NCI-H2081 (cell line): ENCODE measurements at places on chromosomes 6 and 20.
A peak's percentile ranks its signal among the peaks of the same experiment; 100 is the strongest.

GRCh38 chr20:2814587-2815051 is at the start of gene C20orf141:
Gene C20orf141, plus strand, starts transcription at chr20:2814987. Its CDS starts 198 bp downstream, at chr20:2815185.
- DNase-seq, result no peak

DNA sequence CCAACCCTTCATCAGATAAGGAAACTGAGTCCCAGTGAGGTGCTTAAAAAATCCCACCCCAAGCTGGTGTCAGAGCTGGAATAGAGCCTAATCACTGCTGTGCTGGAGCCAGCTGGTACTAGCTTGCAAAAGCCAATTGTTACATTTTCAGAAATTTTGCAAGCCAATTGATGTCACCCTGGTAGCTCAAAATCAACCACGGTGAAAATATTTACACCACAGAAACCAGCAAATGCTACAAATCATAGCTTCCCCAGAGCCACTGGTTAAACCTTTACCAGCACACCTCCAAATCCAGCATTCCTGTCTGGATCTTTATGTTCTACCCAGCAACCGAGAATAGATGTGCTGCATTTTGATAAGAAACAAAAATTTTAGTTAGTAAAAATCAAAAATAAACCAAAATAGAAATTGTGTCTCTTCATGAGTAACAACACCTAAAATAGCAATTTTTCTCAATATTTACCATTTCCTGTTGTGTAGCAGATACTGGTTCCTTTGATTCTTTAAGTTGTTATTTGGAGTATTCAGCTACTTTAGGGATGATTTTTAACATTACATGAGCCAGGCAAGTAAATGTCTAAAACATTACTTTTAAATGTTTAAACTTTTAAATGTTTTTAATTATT is 7.2 kb upstream of the LCA5 start:
- DNase-seq, result no peak

DNA sequence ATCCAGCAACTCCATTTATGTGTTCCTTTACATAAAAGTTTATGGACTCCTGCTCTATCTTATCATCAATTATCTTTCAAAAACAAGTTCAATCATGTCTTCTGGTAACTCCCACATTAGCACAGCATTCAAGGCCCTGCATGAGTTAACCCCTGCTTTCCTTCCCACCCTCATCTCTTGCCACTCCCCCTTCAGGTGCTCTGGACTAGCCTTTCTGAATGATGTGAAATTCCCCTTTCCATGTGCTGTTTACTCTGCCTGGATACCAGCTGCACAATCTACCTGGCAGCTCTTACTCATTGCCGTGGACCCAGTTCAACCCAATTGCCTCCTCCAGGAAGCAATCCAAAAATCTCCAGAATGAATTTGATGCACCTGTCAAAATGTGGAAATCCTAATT is 11.9 kb downstream of the ADGRF4 start:
- DNase-seq, result no peak

DNA sequence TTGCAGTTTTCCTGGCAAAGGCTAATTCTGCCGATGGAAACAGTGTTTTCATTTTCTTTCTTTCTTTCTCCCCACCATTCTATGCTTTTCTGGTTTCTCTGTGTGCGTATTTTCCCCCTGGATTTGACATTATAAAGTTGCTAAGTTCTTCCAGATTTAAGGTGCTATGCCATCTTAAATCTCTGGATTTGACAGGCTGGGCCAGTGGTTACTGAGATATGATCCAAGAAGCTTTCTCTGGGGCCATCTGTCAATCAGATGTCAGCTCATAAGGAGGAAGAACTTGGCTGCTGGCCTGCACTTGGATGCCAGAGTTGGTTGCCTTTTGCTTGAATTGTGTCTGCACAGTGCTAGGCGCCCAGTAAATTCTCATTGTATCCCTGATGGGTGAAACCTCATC is 39.7 kb downstream of the SLC2A10 start:
- DNase-seq, result no peak

DNA sequence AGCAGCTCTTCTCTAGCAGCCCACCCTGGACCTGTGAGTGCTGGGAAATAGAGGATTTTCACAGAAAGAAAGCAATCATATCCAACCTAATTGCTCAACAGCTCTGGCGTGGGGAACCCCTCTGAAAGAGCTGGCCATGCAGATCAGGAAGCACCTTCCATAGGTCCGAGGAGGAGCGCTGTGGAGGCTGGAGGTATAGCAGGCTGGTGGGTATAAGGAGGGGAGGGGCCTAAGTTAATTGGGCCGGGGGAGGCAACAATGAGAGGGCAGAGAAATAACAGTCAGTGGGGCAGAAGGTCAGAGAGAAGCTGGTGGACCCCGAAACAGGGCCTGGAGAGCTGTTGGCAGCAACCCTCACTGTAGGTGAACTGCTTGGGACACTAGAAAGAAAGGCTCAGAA is 40.8 kb downstream of the SNRNP48 start:
- DNase-seq, result no peak

GRCh38 chr6:103799971-103800670 is 1059.6 kb downstream of the HACE1 start:
- peak; percentile 65 for DNase-seq

DNA sequence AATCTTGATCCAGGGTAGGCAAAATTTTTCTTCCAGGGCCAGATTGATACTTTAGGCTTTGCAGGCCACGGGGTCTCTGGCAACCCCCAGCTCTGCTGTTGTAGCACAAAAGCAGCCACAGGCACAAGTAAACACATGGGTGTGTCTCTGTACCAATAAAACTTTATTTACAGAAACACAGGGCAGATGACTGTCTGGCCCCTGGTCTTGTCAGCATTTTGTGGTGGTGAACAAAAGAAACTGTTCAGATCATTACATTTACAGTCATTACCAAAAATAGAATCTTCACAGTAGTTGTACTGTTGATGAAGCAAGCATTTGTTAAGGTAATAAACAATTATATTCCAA is 45.0 kb upstream of the KIF25 start:
- DNase-seq, result no peak

DNA sequence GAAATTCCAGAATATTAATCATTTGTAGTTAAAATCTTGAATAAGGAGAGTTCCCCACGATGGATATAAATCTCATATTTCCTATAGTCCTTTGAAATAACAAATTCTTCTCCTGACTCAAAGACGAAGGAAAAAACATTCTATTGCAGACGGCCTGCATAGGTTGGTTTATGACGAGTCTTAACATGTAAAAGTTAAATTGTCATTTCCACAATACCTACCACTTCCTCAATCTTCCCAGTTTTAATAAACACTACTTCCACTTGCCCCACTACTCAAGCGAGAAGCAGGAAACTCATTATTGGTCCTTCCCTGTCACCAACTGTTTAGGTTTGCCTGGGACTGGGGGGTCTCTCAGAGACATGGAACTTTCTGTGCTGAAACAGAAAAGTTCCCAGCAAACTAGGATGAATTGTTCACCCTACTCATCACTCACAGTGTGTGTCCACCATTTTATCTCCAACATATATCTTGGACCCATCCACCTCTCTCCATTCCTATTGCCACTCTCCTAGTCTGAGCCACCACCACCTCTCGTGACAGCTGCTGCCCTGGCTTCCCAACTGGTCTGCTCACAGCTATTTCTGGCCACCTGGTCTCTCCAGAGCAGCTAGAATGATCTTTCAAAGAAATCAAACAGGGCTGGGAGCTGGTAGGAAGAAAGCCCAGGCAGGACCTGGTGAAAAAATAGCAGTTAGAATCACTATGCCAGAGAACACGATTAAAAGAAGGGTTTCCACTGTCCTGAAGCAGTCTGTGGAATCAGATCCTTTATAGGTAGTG is 15.1 kb upstream of the ZSCAN9 start:
- no peak for DNase-seq

DNA sequence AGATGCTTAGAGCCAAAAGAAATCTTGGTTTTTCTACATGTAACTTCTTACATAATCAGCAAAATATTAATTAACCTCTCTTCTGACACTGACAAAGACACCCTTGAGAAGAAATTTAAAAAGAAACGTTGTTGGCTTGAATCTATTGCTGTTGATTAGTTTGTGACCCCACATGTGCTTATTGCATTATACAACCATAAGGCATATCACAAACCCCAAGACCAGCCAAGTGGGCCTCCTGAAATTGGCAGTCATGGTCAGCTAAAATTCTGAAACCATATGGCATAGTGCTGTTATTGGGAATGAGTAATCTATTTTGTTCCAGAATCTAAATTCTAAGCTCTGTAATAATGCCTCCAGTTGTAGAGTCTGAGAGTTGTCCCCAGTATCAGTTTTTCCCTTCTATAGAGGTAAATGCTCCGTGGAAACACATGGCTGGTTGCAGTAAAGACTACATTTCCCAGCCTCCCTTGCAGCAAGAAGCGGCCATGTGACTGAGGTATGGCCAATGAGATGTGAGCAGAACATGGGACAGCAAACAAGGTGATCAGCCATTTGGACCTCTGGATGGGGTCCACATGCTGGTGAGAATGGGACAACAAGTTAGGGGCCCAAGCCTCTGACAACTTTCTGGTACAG is 42.3 kb upstream of the PTPN1 start:
- DNase-seq, result peak; percentile 18

DNA sequence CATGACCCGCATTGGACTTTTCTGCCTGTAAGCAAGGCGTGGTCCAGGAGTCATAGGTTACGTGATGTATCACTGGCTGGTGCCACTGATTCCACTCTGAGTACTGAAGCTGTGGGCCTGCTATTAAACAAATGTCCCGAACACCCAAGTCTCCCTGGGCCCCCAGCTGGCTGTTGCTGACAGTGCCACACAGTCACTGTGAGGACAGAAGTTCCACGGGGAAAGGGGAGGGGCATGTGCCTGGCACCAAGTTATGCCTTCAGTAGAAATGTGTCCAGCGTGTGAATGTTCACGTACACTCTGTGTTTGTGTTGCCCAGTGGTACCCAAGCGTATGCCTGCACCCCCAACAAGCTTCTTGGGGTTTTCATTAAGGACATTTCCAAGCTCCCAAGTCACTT is 171.4 kb upstream of the QKI start:
- no peak for DNase-seq

DNA sequence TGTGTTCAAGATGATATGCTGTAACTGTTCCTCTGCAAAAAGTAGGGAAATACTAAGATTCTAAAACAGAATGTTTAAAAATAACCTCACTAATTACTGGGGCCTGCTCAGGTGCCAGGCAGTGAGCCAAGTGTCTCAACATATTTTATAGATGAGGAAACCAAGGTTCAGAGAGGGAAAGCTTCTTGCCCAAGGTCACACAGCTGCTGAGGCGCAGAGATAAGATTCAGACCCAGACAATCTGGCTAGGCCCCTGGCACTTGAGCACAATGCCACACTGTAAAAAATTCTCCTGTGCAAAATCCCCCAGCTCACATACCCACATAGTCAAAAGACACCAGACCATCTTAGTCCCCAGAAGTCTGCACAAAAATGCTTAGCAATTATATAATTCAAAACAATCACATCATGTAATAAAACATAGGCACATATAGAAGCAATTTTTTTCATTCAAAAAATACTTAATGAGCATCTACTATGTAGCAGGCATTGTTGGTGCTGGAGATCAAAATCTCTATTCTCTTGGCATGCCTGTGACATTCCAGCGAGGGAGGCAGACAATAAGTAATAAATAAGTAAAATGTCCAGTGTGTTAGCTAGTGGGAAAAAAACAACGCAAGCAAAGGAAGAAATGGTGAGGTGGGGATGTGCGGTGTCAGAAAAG is 10.3 kb downstream of the PREX1 start:
- no peak for DNase-seq

DNA sequence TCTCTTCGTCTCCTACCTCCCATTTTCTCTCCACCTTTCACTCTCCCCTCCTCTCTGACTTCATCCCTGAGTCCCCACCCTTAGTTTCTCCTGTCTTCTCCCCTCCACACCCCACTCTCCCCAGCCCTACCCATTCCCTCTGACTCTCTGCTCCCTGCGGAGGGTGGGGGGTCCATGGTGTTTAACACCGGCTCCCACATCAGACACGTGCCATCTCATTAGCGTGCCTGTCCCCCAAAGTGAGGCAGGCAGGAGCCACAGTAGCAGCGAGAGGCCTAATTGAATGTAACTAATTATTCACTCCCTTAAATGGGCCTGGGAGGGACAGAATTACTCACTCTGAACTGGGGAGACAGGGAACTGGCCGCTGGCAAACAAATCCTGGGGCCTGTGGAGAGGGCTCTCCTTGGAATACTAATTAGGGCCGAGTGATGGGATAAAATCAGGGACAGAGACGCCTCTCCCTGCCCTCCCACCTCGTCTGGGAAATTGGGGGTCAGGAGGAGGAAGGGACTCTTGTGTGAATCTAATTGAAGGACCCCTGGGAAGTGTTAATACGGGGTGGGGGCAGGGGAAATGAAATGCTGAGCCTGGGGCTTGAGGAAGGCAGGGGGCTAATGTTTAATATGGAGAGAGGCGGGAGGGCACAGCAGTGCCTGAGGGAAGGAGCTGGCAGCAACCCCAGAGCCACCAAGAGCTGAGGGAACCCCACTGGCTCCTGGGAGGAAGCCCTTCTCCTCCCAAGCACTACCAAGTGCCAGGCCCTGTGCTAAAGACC is 17.9 kb downstream of the CD40 start:
- peak; percentile 17 for DNase-seq

- DNase-seq, result no peak
These were observed 24.0 kb downstream of the FRMD1 start for GRCh38 chr6:168054765-168055560.

- no peak for DNase-seq
These were observed 2.0 kb downstream of the SOX4 start for GRCh38 chr6:21595285-21596144.

DNA sequence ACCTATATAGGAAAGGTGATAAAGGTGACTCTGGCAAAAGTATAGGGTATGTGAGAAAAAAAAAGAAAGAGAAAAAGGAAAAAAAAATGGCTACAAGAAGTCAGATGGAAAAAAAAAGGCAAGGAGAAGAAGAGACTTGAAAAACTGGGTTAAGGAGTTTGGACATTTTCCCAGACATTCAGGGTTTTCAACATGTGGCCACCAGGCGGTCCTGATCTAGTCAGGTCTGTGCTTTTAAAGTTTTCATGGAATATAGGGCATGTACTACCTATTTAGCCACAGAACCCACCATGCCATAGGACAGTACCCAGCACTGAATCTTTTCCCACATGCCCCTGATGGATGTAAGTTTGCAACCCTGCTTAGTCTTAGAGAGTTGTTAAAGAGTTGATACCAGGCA is 433.7 kb downstream of the MAFB start:
- no peak for DNase-seq

DNA sequence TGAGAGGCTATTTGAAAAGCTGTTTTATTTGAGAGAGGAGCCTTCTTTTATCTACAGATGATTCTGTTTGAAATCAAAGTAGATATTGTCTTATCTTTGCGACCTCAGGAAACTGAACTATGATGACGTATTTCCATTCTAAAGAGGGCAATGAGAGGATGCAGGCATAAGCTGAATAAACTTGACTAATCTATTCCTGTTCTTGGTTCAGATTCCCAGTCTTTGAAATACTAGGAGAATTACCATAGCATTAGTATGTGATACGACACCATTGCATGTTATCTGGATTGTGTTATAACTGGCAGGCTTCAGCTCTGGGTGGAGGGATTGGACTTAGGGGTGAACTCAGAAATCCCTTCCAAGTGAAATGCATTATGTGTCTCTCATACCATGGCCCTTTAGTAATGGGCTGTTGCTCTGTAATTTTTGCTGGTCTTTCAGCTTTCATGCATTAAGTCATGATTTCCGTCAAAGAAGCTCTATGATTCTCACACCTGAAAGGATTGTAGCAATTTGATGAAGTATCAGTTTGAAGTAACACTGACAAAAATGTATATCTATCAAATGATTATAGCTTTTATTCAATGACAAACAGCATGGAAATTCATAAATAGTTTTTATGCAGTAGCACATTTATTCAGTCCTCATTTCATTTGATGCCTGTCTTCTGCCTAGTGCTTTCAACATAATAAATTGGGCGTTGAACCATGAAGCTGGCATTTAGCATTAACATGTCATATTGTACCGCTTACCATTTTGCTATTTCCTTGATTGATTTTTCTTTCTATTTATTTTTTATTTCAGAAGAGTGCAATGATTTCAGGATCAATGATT is 138.4 kb upstream of the SPACA1 start:
- DNase-seq, result no peak
